HTR-8/SVneo (cell line): ENCODE measurements at places on chromosomes 13 and 19.

- no peak for DNase-seq
Observed at GRCh38 chr19:27720155-27720554, 1492.8 kb downstream of the UQCRFS1 start.

GRCh38 chr19:42174958-42175734 is 42.3 kb downstream of the DEDD2 start:
- DNase-seq, result no peak

DNA sequence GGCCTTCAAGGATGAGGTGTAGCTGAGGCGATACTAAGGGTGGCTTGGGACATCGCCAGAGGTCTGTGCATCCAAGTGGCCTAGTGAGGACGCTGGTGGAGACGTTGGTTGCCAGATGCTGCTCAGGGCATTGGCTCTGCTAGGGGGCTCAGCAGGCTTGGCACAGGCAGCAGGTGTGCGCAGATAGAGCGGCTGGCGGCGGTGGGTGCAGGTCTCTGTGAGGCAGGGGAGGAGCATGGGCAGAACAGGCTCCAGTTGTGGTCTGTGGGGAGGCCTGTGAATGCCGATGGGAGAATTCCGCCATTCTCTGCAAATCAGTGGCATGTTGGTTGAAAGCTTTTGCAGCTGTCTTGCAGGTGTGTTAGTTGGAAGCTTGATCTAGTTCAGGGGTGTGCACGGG is 21.2 kb downstream of the PRAM1 start:
- no peak for DNase-seq

- no peak for DNase-seq
Observed at GRCh38 chr13:38898481-38898880, 92.2 kb downstream of the STOML3 start.

DNA sequence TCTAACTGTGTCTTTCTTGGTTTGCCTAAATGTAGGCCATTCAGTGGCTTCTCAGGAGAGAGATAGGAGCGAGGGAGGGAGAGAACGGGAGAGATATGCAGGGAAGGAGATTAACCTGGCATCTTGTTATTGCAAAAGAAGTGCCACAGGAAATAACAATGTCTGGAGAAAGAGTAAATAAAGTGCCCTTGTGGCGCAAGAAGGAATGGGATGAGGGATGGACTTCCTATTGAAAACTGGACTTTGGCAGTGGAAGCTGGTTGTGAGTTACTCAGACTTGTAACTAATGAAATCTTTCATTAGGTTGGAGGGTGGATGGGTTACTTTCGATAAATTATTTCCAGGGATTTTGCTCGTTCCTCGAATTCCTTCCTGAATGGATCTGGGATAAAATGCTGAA is 136.1 kb downstream of the LACC1 start:
- no peak for DNase-seq

DNA sequence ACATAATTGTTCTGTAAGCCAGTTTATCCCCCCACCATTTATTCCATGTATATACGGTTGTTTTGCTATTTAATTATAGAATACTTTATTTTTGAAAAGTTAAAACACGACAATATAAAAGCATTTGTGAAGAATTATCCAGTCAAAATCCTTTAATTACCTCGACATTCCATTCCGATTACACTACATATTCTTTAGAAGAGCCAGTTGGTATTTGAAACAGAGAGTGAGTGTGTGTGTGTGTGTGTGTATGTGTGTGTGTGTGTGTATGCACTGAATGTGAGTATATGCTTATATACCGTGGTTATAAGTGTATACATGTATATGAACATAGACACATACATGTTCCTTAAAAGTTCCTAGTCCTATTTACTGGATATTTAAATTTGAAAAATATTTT is 87.8 kb upstream of the KLF5 start:
- DNase-seq, result no peak

DNA sequence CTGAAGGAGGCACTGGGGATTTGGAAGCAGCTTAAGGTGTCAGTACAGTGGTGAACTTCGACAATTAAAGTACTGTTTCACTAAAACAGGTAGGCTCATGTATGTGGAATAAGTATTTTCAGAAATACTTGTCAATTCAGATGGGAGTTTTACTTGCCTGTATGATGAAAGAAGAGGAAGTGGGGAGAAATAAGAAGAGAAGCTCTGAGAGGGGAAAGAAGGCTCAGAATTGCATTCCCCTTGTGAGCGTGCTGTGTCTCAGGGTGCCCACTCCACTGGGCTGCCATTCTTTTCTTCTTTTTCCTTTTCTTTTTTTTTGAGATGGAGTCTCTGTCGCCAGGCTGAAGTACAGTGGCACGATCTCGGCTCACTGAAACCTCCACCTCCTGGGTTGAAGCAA is 38.6 kb upstream of the RNF17 start:
- no peak for DNase-seq

DNA sequence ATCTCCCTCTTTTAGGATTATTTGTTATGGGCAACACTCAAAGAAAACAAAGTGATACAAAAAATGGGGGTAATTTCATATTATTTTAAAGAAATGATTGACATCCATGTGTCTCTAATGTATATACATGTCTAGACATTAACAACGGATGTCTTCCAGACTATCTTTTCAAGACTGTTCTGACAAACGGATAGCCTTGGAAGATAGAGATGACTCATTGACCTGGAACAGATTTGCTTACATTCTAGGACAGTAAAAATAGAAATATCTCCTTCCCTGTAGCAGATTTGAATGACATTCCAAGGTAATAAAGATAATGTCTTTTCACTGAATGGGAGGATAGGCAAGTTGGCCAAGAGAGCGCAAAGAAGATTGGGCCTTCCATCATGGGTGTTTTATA is 26.2 kb upstream of the SLITRK6 start:
- no peak for DNase-seq

- DNase-seq, result no peak
Observed at GRCh38 chr13:94292323-94292640, 187.2 kb downstream of the DCT start.

DNA sequence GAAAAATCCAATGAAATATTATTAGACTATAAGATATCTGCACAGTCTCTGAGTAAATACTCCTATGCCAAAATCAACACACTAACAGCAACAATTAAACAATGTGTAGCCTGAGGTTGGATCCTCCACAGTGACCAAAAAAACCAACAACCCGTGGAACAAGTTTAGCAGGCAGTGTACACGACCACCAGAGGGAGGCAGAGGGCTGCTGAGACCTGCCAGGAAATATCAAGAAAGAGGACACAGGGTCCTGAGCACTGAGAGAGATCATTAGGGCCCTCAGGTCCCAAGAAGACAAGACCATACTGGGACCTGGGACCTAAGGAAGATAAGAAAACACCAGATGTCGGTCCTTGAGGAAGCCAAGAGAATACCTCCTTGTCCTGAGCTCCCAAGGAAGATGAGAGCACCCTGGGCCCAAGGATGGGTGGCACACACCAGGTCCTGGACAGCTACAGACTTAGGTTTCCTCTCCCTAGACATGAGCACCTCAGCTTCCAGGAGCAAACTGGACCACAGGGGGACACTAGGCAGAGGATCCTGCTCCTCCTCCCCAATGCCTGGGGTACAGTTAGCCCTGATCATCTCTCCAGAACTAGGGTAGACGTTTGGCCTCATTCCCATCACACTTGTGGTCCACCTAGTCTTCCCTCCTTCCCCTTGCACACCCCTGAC is 822 bp upstream of the ZNF274 start:
- peak; percentile 58 for DNase-seq

GRCh38 chr19:47432091-47432490 is 12.8 kb upstream of the MEIS3 start:
- DNase-seq, result no peak

GRCh38 chr19:1055028-1055425 is 11.9 kb upstream of the ARHGAP45 start:
- no peak for DNase-seq

- no peak for DNase-seq
Observed at GRCh38 chr13:112664501-112665203, 25.2 kb upstream of the ATP11A start.

DNA sequence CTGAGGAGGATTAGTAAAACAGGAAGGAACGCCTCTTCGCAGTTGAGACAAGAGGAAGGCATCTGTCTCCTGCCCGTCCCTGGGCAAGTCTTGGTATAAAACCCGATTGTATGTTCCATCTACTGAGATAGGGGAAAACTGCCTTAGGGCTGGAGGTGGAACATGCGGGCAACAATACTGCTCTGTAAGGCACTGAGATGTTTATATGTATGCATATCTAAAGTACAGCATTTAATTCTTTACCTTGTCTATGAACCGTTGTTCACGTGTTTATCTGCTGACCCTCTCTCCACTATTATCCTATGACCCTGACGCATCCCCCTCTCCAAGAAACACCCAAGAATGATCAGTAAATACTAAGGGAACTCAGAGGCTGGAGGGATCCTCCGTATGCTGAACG is 722 bp upstream of the TIMM50 start:
- DNase-seq, result no peak

- DNase-seq, result peak; percentile 79
Observed at GRCh38 chr19:55146078-55146704, 2.8 kb downstream of the TNNT1 start.

- no peak for DNase-seq
Observed at GRCh38 chr19:40365010-40365409, 16.5 kb downstream of the PLD3 start.

- DNase-seq, result no peak
Observed at GRCh38 chr13:113912596-113912995, 48.7 kb upstream of the GAS6 start.

GRCh38 chr19:39408392-39409207 is 2.0 kb downstream of the ZFP36 start:
- DNase-seq, result no peak

DNA sequence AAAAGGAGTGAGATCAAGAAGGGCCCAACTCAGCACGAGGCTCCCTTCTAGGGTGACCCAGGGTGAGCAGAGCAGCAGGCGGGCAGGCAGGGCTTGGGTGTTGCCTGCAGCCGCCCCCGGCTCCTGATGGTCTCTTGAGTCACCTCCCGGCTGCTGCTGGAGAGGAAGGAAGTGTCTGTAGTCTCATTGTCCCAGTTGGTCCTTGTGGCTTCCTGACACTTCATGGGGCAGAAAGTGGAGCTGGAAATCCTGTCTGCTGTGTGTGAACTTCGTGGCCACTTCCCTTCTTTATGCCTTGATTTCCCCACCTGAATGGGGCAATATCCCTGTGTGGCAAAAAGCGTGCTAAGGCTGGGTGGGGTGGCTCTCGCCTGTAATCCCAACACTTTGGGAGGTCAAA is 2.5 kb downstream of the MAP1S start:
- no peak for DNase-seq

GRCh38 chr19:45423589-45424190 is at the start of gene ERCC1:
TSS of gene ERCC1 (minus strand) at chr19:45423917. CDS start at chr19:45423374, 543 bp downstream.
- peak; percentile 96 for DNase-seq

- DNase-seq, result no peak
Observed at GRCh38 chr13:104086210-104086609, 1020.0 kb upstream of the SLC10A2 start.

- no peak for DNase-seq
Observed at GRCh38 chr13:95480131-95480545, 72.4 kb upstream of the CLDN10 start.

DNA sequence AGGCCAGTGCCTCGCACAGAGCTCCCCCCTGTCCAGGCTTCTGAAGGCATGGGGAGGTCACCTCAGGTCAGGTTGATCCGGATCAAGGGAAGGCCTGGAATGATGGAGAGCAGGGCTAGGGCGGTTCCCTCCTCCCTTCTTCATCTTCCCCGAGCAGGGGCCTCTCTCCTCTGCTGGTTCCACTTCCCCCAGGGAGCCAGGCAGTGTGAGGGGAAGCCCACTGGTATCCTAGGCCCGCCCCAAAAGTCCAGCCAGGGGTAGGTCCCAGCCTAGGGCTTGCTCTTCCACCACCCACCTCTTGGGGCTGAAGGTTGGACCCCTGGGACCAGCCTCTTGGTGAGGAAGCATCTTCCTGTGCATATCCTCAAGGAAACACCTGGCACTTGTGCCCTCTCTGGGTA is 16.4 kb upstream of the PRR19 start:
- no peak for DNase-seq

DNA sequence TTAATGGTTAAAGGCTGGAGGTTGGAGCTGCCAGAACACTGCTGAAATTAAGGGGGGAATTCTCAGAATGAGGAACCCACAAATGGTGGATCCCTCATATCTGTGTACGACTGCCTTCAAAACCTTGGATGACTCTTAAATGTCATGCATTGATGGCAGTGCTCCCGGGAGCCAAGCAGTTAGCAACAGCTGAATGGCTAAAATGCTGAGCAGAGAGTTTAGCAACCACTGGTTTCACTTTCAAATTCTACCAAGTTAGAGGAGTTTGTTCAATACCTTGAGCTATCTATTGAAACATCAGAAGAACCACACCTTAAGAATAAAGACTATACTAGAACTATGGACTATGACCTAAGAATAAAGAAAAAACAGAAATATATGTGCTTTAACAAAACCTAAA is 41.4 kb downstream of the UQCRFS1 start:
- no peak for DNase-seq

GRCh38 chr13:100875392-100876043 is 200.9 kb upstream of the TMTC4 start:
- peak; percentile 22 for DNase-seq

- DNase-seq, result no peak
Observed at GRCh38 chr19:31706691-31707620, 357.7 kb upstream of the TSHZ3 start.

DNA sequence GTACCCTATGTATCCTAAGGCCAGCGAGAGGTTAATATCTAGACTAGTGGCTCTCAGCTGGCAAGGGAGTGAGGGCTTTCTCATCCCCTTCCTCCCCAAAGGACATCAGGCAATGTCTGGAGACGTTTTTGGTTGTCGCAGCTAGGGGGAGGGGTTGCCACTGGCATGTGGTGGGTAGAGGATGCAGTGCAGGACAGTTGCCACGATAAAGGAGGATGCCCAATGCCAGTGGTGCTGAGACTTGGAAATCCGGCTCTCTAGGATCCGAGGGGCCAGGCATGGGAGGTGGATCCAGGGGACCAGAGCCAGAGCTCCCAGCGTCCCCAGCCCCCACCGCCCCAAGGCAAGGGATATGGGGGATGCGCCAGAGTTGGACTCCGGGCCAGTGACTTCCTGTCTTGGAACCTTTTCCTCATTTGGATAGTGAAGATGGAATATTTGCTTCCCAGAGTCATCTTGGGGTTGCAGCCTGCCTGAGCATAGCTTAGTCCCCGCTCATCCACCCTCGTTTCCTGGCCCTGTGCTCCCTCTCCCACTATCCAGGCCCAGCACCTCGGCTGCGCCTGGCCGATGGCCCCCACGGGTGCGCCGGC is 4.9 kb downstream of the SSC5D start:
- no peak for DNase-seq

DNA sequence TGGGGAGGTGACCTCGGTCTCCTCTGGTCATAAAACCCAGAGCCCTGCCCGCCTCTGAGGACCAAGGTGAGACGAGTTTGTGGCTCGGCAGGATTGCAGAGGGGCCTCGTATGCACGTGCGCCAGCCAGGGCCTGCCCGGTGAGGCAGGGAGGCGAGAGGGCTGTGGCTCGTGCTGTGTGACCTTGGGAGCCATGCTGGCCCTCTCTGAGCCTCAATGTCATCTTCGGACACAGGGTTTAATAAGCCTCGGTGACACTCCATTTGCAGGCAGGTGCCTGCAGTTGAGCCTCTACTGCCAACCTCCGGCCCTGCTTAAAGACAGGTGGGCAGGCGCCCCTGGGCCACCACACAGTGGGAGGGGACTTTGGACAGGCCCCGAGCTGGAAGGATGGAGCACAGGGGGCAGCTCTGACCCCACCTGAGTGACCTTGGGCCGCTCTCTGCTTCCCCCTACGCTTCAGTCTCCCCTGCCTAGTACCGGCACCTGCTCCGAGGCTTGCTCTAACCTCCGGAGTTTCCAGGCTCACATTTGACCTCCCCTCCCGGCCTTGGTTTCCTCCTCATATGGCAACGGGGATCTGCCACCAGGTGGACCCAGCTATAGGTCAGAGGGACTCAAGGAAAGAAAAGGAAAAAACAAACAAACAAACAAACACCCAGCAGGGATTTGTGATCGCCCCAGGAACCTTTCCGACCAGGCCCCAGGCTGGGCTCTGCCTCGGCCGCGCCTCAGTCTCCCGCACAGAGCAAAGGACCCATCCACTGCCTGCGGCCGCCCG is 3.1 kb downstream of the ZBTB7A start:
- no peak for DNase-seq
